ENCODE measurements at places on chromosomes 16 and 17. TPM values are rescaled to one million over a fixed set of nuclear protein-coding genes. Genes with fewer than 3 reads are reported as not detected.

Gene MFAP4
- total RNA-seq: 79.4 TPM

Gene BEAN1
- total RNA-seq: not detected

Gene GNGT2
- total RNA-seq: not detected

Gene OR1F1
- total RNA-seq: not detected

Gene FGF11
- total RNA-seq: 0.58 TPM

Gene ABCC12
- total RNA-seq: 0.15 TPM

Gene CD7
- 0.66 TPM for total RNA-seq

Gene LCAT
- total RNA-seq: 7.6 TPM

Gene SCIMP
- not detected for total RNA-seq

Gene SHISA6
- total RNA-seq: not detected

Gene CRISPLD2
- 3.6 TPM for total RNA-seq

Gene ST6GALNAC2
- total RNA-seq: 0.73 TPM

Gene C16orf82
- not detected for total RNA-seq

Gene ADCY9
- total RNA-seq: 44.5 TPM

Gene SLC43A2
- total RNA-seq: 4.5 TPM

Gene KRT33A
- not detected for total RNA-seq

Gene RNF43
- total RNA-seq: under 0.01 TPM

Gene ITPRIPL2
- total RNA-seq: 30.5 TPM

Gene SPATA22
- total RNA-seq: 1.2 TPM

Gene C16orf95
- total RNA-seq: 4.6 TPM

Gene KSR1
- total RNA-seq: 7.6 TPM

Gene HS3ST3A1
- total RNA-seq: 21.4 TPM

Gene SLC13A2
- not detected for total RNA-seq

Gene CHAD
- not detected for total RNA-seq

Gene PHOSPHO1
- total RNA-seq: 0.33 TPM

Gene KRTAP4-3
- not detected for total RNA-seq

Gene MAP2K6
- total RNA-seq: 8.1 TPM

Gene ETV4
- total RNA-seq: 1.5 TPM

Gene ZP2
- total RNA-seq: not detected

Gene TNFRSF12A
- 208 TPM for total RNA-seq

Gene STH
- not detected for total RNA-seq

Gene KCNJ16
- not detected for total RNA-seq

Gene MILR1
- 6.5 TPM for total RNA-seq

Gene CA7
- not detected for total RNA-seq

Gene TMEM114
- not detected for total RNA-seq

Gene TBC1D3K
- total RNA-seq: not detected

Gene KRT37
- total RNA-seq: not detected

Gene LRRC75A
- total RNA-seq: 1.2 TPM

Gene SSTR5
- not detected for total RNA-seq

Gene RHOT2
- 57.7 TPM for total RNA-seq

Gene TMEM92
- total RNA-seq: under 0.01 TPM

Gene AOC3
- 1.5 TPM for total RNA-seq

Gene RSAD1
- total RNA-seq: 20.5 TPM

Gene TMEM98
- total RNA-seq: 255 TPM

Gene ARL5C
- total RNA-seq: not detected

Gene DNAH9
- total RNA-seq: not detected
